Renal cortex interstitium (tissue), 15 donors: ENCODE measurements at places on chromosomes 2 and 18. TPM values are rescaled to one million over a fixed set of nuclear protein-coding genes. Genes with fewer than 3 reads are reported as not detected.

DNA sequence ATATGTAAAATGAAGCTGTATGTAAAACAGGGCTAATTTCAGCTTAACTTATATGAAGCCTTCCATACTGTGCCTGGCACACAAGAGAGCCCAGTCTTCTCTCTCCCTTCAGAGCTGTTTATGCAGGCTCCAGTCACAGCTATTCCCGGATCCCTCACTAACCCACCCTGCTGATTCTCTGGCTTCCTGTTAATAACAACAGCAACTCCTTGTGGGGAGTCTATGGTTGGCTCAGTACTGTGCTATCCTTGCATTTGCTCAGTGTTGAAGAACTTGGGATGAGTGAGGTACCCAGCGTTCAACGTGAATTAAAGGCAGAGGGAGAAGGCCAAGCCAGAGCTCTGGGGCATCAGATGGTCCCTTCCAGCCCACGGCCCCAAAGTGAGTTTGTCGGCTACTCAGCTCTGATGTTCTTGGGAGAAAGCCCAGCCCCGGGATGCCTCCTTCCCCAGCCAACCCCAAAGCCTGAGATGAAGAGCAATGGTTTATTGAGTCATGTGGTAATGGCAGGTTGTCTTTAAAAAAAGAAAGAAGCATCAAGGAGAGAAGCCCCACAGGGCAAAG is 43.2 kb downstream of the PSD4 start:
- DNase-seq, result no peak

DNA sequence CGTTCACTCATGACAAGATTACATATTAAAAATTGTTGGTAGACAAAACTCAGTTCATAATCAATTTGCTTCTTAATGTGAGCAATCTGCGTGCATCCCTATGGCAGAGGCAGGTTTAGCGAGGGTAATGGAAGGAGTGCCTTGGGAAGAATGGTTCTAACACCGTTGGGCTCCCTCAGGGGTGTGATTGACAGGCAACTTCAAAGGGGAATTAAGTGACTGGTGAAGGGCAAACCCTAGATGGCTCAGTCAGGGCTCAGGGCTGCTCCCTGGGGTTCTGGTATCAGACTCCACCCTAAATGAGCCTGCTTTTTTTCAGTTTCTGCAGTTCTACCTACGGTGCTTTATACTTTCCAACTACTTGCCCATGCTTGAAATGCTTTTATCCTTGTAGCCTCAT is 419.5 kb upstream of the CELF4 start:
- no peak for DNase-seq

DNA sequence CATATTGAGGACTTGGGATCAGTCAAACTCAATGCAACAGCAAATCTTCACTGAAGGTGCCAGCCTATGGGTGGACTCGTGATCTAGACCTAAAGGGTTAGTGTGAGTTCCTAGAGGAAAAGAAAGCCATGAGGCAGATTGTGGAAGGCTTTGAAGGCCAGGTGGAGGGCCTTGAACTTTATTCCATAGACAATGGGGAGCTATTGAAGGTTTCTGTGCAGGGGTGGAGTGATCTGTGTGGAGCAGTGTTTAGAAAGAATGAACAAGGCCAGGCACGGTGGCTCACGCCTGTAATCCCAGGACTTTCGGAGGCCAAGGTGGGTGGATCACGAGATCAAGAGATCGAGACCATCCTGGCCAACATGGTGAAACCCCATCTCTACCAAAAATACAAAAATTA is 61.5 kb downstream of the EPAS1 start:
- DNase-seq, result no peak

DNA sequence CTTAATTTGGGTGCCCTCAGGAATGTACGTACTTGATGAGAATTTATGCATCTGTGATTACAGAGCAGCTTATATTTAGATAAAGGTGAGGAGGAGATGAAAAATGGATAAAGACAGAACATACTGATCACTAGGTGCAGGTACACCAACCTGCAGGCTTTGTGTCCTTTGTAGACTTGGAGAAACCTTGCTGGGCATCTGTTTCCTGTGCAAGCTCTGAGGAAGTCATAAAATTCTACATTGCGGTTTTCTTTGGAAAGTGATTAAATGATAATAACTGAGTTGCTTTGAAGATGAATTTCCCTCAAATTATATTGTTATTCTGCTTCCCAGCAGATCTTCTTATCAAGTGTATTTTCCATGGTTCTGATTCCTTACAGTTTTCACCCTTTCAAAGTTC is 7.7 kb downstream of the RAB27B start:
- DNase-seq, result no peak

- DNase-seq, result peak; percentile 12
Measured at GRCh38 chr2:164495491-164496223, 125.6 kb downstream of the GRB14 start.

DNA sequence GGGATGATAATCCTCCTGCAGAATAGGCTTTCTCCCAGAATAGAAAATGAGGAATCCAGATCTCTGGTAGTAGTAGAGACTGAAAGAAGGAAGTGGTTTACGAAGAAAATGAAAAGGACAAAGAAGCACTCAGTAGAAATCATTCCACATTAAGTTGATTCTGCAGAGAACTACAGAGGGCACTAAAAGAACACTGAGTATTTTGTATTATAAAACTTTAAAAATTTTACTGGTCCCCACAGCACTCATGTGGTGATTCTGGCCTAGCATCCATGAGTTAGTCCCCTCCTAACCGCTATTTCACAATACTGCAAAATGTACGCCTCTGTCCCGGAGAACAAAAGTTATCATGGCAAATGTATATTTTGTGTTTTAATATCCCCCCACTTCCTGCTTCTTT is 42.9 kb upstream of the SLC35F5 start:
- no peak for DNase-seq

- no peak for DNase-seq
Measured at GRCh38 chr2:85734942-85735608, 18.7 kb upstream of the ATOH8 start.

- DNase-seq, result no peak
Measured at GRCh38 chr2:144683107-144683753, 163.3 kb upstream of the ZEB2 start.

DNA sequence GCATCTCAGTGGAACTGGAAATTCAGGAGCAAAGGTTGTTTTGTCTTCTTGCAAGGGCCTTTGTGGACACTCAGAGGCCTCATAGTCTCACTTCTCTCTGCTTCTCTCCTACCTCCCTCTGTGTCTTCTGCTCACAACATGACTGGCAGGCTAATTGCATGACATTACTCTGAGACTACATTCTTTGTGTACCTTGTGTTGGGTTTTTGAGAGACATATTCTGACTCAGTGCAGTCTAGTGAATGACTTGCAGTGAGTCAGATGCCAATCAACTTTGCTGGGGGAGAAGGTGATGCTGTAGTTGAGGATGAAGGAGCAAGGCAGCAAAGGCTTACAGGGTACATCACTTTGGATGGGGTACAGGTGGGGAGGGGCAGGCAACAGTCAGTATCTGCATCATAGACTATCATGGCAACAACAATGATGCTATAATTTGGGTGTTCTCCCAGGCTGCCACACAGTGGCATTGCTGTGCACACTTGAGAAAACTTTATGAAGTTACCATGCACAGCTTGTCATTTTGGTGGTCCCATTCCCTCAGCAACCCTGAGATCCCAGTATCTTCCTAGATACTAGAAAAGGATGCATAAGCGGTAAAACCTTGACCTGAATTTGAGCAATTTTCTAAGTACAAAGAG is 69.3 kb upstream of the SLC16A14 start:
- DNase-seq, result no peak

Gene CD8A
- 0.25 TPM for polyA plus RNA-seq

Gene MYOM1
- 8.6 TPM for polyA plus RNA-seq

Gene CPO
- polyA plus RNA-seq, result 1.7 TPM

GRCh38 chr2:120673571-120674061 is 62.1 kb upstream of the GLI2 start:
- DNase-seq, result no peak

DNA sequence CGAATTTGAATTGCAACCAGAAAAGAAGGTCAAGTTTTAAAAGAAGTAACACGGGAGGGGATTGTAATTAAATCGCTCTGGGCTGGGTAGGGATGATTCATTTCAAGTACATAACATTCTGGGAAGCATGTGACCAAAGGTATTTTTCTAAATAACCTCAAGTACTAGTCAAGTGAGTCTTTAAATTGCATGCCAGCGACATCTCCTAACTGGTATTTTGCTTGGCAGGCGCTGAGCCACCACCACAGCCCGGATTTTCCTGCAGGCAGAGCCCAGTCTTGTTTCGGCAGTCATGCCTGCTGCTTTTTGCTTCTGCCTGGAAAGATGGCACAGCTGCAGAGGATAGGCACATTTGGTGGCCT is 33.7 kb upstream of the NPAS2 start:
- DNase-seq, result no peak

DNA sequence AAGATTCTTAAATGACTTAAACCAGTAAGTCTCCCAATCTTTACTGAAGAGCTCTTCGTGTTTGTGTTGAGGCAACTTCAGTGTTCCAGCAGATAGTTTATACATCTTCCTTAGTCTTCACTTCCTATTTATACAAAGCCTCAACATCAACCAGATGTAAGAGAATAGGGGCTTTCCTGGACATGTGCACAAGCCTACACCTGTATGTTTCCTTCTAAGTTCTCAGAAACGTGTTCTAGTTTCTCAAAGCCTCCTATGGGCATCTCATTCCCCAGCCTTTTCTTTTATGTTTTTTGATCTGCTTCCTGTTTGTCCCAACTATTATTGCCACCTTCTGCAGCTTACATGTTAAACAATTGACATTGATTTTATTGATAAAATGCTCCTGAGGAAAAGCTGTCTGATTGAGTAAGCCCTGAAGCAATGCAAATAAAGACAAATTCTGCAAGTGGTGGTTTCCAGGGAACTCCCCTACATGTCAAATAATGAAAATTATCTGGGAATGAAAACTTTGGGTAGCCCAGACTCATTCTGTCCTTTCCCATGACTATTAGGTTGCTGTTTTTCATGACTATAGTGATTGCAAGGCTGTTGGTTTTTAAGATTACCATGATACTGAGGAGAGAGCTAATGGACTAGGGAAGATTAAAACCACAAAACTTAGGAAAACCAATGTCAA is 663.3 kb upstream of the ACVR2A start:
- no peak for DNase-seq
